Mesendoderm (in vitro differentiated cells): ENCODE measurements at places on chromosomes 5 and 9.

GRCh38 chr5:143315929-143316328 lies 87.6 kb downstream of the NR3C1 start:
- peak; percentile 40 for DNase-seq

- DNase-seq, result no peak
Measured at GRCh38 chr5:175047048-175047447, 322.7 kb downstream of the MSX2 start.

- peak; percentile 50 for DNase-seq
Measured at GRCh38 chr9:87684627-87685219, 41.2 kb upstream of the CTSL start.

- DNase-seq, result no peak
Measured at GRCh38 chr5:29790281-29790680, 1403.2 kb upstream of the CDH6 start.

- no peak for DNase-seq
Measured at GRCh38 chr5:168039566-168040248, 251.7 kb upstream of the WWC1 start.

- peak; percentile 83 for DNase-seq
Measured at GRCh38 chr9:36023260-36024048, 13.3 kb upstream of the RECK start.

DNA sequence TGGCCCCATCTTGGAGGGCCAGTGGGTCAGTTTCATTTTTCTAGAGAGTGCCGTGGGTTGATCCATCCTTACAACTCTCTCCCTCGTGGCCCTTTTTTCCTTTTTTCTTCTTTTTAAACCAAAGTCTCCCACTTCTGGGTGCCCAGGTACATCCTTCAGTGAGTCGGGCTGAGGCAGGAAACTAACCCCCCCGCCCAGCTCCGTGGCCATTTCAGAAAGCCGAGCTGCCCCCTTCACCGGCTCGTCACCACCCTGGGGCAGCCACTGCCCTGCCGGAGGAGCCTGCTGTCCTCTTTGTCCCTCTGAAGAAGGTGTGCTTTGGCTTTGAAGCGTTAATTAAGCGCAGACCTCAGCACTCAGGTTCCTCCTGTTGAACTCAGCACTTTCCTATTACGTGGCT lies 5.2 kb downstream of the CFAP77 start:
- DNase-seq, result no peak

DNA sequence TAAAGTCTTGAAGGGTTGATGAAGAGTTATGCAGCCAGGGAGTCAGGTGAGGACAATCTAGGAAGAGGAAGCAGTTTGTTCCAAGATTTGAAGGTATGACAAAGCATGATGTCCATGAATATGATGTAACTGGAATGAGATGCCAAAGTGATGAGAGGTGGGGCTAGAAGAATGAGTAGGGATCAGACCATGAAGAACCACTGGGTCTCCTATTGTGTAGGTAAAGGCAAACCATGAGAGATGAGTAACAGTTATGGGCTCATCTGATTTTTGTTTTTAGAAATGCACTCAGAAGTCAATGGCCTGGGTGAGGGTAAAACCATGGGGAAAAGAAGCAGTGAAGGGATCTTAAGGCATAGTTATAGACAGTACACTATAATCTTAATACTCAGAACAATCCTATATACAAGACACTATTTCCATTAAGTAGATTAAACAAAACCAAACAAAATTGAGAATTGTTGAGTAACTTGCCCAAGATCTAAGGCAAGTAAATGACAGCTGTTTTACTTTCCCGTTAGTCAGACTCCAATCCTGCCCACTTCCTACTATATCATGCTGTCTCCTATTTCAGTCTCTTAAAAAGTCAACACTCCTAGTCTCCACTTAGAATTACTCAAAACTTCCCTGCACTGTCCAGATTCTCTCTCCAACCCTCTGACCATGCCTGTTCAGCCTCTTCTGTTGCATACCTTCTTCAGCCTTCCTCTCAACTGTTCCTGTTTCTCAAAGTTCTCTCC lies 393.8 kb upstream of the MEF2C start:
- DNase-seq, result no peak

- DNase-seq, result no peak
Measured at GRCh38 chr5:126536874-126537273, 58.1 kb downstream of the ALDH7A1 start.
